ENCODE measurements at places on chromosomes 2 and 18.

DNA sequence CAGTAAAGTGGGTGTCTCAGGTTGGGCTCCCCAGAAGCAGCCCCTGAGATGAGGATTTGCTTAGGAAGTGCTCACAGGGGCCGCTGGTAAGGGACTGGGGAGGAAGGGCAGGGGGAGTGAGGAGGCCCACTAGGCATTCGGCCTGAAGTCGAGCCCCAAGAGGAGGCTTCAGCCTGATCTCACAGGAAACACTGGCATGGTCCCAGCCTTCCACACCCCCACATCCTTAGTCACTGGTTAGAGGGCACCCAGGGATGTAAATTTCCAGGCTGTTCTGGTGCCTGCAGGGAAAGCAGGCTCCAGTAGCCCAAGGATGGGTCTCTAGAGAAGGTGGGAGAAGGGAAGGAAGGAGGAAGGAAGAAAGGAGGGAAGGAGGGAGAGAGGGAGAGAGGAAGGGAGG, 22.4 kb upstream of the KCNK3 start:
- peak; percentile 82 for DNase-seq

DNA sequence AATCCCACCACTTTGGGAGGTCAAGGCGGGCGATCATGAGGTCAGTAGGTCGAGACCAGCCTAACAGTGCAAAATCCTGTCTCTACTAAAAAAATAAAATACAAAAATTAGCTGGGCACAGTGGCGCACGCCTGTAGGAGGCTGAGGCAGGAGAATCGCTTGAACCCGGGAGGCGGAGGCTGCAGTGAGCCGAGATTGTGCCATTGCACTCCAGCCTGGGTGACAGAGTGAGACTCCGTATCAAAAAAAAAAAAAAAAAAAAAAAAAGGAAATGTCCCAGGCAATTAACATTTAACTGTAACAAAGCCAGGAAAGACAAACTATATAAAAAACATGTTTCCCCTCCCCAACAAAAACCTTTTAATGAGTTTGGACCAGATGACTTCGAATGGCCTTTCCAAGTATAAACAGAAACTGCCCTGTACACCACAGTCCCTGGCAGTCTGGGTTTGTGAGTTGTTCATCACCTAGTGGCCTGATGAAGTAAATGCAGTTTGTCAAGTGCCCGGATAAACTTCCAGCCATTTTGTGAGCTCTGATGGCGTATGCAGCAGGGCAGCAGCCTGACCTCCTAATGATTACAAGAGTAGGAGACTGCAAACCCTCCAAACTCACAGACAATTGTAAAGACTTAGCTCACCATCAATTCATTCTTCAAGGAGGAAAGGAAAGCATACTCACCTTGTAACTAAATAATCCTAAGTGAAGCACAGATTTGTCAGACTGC, 16.6 kb upstream of the PCBP1 start:
- DNase-seq = peak; percentile 65

- no peak for DNase-seq
These were observed 5.9 kb upstream of the USP40 start for GRCh38 chr2:233572468-233572867.

DNA sequence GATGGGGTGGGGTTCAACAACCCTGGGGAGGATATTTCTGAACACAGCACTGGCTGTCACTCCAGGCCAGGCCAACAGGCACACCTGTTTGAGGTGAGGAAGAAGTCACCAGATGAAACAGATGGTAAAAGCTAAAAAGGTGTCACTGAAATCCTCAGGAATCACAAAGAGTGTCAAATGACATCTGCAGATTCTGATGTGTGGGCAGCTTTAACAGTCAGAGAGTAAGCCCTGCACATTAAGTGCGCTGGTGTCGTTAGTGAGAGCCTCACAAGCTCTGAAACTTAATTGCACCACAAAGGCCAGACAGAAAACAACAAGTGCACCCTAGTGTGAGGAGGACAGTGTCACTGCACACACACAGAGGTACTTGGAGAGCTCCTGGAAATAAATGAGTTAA, 13.6 kb downstream of the FLACC1 start:
- DNase-seq = no peak

DNA sequence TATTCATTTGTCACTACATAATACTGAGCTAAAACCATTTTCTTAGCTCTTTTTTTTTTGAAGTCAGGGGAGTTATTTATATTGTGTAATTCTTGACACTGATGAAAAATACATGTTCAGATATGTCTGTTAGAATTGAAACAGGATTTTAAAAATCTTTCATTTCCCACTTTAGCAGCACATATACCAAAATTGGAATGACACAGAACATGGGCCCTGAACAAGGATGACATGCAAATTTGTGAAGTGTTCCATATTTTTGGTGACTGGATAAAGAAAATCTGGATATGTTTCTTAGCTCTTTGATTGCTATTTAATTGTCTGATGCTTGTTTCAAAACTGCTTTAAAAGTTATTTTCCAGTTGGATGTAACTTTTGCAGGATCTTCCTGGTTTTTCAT, 1963.9 kb upstream of the LRRTM1 start:
- DNase-seq = no peak

- no peak for DNase-seq
These were observed 34.6 kb downstream of the GREB1 start for GRCh38 chr2:11568436-11568835.

GRCh38 chr2:173271825-173272224, 82.8 kb upstream of the CDCA7 start:
- peak; percentile 35 for DNase-seq

Measured in NCI-H226 (cell line).